ENCODE measurements at places on chromosomes 16 and 17.

DNA sequence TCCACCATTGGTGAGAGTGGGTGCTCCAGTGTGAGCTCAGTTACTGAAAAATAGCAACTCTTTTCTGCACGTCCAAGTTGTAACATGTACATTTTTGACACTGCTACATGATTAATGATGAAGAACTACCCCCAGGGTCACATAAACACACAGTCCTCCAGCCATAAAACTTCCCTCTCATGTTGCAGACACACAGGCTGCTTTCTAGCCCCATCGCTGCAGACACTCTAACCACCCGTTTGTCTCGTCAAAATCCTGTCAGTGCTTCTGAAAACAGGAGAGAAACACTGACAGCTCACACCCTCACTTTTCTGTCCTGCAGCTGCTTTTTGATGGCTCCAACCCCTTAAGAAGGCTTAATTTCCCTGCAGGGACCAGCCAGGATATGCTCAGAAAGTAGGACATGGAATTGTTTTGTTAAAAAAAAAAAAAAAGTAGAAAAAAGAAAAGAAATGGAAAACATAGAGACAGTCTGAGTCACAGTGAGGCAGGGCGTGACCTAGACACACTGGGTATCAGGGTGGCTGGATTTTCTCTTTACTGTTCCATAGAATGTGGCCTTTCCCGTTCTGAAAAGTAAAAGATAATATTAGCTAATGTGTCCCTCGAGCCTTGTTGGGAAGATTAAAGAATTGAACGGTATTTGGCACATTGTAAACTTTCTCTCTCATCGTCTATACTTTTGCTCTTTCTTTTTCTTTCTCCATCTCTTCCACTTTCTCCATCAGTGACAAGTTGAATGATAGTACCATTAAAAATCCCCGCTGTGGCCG is 20.7 kb upstream of the CCL5 start:
- no peak for DNase-seq

GRCh38 chr16:68704232-68704867 is 32.7 kb upstream of the CDH1 start:
- peak; percentile 90 for DNase-seq

- DNase-seq: no peak
Measured at GRCh38 chr17:74888469-74888868, 5.0 kb downstream of the FADS6 start.

DNA sequence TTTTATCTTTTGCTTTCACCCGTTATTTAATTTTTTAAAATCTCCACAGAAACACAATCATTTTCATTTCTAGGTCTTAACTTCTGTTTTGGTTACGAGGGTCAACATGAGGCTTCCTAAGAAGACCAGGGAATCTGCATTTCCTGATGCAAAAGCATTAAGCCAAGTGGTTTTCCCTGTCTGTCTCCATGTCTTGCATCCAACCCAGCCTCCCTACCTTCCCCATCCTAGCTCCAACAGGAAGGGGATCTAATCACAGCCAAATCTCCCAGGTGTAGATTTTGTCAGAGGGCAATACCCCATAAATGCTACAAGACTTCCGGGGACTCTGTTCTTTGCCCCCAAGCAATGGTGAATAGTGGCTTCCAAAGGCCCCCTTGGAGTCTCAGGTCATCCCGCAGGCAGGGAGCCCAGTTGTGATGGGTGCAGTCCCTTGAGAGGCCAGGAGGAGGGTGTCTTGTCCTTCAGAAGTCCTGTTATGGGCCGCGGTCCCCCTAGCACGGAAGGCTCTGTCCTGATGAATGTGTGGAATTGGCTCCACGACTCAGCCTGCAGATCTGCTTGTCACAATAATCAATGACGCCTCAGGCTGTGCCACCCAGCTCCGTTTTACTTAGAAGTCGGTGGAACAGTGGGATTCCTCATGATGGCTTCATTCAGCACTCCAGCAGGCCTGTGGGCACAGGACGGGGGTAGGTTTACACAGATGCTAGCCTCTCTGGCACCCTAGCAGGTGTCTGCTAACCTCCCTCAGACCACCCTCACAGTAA is 141.1 kb downstream of the RGS9 start:
- DNase-seq: peak; percentile 66

DNA sequence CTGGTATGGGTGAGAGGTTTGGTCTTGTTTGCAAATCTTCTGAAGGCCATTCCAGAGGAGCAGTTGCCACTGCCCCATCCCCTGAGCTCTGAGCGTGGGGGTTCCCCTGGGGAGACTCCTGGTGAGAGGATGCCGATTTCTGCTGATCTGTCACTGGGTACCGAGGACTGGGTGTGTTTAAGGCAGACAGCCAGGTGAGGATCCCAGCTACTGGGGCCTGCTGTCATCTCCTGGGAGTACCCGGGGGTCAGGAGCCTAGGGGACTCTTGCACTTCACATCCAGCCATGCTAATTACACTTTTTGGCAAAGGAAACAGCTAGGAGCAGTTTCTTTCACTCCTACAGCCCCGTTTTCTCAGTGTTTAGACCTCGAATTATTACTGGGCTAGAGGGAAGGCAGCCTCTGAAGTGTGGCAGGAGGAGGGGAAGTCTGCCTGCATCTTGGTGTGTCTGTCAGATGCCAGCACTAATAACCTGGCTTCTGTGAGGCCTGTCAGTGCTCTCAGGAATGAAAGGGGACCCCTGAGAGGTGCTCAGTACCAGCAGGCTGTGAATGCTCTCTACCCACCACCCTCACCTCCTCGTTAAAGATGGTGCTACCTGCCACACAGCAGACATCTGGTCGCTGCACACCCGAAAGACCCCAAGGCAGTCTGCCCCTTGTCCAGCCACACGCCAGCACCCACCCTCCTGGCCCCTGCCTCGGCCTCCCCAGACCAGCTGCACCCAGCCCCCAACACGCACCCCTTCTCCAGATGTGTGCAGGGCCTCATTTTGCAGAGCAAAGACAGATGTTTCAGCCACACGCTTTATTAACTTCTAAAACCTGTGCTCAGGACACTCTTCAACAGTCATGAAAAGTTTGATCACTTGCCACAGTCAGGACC is 43.2 kb downstream of the SNX20 start:
- no peak for DNase-seq

GRCh38 chr17:12637015-12637414 is 28.7 kb upstream of the MYOCD start:
- DNase-seq: no peak

- DNase-seq: no peak
Measured at GRCh38 chr16:11913425-11914079, 2.2 kb downstream of the GSPT1 start.

GRCh38 chr17:74825952-74826719 is 33.5 kb downstream of the GRIN2C start:
- DNase-seq: no peak

- no peak for DNase-seq
Measured at GRCh38 chr17:20189302-20189701, 180.1 kb downstream of the SPECC1 start.

DNA sequence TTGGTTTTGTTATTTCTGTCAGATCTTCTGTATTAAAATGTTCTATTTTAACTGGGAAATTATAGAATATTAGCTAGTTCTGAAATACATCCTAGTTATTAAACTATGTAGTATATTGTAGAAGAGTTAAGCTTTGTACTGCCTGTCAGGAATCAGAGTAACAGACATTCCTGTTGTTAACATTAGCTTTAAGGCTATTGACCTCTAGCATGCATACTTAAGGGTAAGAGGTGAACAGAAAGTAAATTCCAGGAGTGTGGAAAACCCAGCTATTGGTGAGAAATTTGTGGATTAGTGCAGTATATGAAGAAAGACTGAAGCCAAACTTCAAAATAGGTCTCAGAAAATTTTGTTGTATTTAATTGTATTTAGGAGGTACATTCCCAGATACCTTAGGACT is 111.3 kb downstream of the CHD9 start:
- no peak for DNase-seq

DNA sequence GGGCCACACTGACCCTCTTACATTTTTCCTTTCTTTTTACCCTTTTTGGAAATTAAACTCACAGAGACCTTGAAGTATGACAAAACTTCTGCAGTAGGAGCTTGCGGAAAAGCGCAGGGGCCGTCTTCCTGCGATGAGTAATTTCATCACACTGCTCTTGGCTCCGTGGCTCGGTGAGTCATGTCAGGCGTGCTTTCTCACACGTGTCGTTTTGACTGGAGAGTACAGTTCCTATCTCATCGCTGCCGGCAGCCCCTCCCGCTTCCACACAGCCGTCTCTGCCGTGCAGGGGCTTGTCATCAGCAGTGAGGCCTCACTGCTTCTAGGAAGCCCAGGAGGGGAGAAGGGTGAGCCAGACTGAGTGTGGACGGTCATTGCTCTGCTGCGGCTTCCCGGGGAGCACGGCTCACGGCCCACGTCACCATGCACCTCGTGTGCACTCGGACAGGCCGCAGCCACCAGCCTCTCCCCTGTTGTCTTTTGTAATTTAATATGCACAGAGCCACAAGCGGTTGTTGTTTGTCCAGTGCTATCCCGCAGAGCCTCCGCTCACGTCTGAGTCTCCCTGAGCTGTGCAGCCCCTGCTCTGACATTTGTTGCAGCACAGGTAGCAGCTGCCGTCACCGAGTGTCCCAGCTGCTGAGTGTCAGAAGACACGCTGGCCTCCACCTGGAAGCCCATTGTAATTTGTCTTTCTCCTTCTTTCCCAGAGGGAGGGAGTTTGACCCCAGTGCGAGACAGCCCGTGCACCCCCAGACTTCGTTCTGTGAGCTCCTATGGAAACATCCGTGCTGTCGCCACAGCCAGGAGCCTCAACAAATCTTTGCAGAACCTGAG is 99.4 kb upstream of the CHMP6 start:
- peak; percentile 86 for DNase-seq

- no peak for DNase-seq
Measured at GRCh38 chr17:41419716-41420115, 4.7 kb downstream of the KRT37 start.

DNA sequence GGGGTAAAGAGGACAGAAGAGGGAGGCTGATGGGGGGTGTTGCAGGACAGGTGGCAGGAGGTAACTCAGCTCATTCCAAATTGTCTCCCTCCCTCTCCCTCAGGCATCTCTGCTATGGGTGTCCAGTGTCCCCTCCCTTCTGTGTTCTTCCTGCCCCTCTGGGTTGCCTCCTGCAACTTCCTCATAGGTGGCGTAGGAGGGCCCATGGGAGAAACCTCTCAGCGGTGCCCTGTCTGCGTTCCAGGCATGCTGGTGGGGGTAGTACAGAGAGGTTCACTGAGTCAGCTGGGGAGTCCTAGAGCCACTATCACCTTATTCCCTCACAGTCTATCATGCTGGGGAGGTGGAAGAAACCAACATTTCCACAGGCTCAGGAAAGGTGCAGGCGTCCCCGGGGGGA is 14.7 kb upstream of the ODF4 start:
- no peak for DNase-seq
